CD4-positive, alpha-beta T cell treated with Interleukin-21 for 1 hour (primary cell): ENCODE measurements at places on chromosomes 2 and 18.

- DNase-seq: no peak
Observed at GRCh38 chr2:167771628-167772027, 475.8 kb downstream of the STK39 start.

GRCh38 chr2:182929972-182930371 lies 63.5 kb upstream of the FRZB start:
- DNase-seq: no peak

DNA sequence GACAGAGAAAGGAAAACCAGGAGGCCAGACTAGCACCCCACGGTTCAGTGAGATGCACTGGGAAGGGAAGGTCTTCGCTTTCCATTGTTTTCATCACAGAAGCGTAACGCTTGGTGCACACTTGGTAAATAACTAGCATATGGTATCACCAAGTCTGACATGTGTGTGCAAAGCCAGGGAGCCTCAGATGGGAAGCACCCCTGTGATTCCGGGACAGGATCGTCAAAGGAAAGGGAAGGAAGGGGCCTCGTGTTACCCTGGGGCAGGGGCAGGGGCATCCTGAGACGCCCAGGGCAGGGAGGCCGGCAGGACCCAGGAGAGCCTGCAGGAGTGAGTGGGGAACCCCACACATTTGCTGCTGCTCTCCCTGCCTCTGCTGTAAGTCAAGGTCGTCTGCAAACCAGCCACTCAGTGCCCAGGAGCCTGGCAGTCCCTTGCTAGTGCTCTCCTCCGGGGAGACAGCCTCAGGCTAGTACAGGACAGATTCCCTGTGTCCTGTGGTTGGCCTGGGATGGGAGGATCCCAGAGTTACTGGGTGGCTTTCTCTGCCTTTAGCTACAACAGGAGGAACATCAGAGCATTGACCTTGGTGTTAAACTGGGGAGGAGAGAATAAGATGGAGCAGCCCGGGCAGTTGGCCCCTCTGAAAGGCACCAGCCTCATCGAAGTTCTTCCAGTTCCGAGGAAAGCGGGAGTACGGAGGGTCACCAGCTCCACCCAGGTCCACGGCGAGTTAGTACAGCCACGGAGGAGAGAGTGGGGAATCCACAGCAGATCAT lies 192.5 kb downstream of the NDUFA10 start:
- no peak for DNase-seq

DNA sequence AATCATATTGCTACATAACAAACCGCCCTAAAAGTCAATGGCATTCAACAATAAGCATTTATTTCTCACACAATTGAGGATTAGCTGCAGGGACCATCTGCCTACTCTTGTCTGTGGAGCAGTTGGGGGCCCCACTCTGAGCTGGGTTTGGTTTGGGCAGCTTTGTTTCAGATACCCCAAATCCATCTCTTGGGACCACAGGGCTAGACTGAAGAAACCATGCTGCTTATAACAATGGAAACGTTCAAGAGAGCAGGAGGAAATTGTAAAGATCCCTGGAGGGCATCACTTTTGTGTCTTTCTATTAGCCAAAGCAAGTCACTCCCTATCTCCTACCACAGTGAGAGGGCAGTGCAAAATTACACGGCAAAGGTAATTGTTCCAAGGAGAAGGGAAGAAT lies 146.5 kb upstream of the MGAT5 start:
- DNase-seq: no peak

- peak; percentile 76 for DNase-seq
Observed at GRCh38 chr2:85678794-85679672, 11.0 kb upstream of the SFTPB start.

GRCh38 chr2:86477349-86477748 lies 36.2 kb downstream of the KDM3A start:
- DNase-seq: no peak

DNA sequence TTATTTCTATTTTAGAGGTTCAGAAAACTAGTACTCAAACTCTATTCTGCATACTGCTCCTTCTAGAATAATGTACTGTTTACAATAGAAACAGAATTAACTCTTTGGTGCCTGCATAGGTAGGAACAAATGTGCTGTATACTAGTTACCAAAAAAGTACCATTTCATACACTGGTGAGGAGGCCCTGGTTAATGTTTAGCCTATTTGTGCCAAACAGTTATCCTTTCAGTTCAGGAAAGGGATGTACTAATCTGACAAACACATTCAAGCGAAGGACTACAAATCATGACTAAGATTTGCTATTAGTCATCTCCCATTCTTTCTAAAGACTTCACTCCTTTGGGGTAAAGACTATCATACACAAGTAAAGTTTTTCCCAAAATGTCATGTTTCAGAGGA lies 47.4 kb downstream of the EXOC6B start:
- no peak for DNase-seq
